Testis (tissue), 5 donors: ENCODE measurements at places on chromosomes 3 and 15.

DNA sequence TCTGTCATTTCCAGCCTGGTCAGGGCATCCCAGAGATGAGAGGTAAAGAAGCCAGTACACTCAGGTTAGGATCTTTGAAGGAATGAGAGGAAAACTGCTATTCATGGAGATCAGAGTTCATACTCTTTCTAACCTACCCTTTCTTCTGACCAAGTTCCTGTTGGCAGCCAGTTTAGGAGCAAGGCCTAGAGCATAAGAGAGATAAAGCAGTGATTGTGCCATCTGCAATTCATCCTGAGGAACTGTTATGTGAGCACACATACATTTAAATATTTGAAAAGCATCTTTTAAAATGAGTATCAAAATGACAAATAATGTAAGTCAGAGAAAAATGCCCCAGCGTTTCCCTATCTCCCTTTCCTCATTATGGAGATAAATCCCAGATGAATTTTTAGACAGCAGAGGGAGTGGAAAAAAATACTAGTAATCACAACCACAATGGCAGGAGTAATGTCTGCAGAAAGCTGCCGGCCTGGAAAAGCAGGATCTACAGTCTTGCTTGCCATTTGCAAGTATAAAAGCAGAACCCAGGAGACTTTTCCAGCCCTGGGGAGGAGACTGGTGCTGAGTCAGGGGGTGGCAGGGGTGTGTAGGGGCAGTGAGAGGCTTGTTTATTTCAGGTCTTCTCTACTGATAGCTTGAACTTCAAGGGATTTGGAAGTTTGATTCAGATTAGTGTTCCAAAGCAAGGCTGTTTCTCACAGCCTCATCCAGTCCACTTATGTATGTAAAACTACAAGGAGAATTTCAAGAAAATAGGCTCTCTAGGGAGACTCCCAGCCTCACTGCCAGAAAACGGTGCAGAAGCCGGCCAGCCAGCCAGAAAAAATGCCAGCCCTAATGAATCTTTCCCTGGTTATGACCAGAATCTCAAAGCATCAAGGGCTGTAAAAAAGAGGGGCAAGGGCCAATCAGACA lies 1052.4 kb downstream of the TUSC7 start:
- peak; percentile 14 for DNase-seq

GRCh38 chr15:60758961-60759729 lies 280.2 kb upstream of the ICE2 start:
- DNase-seq: no peak

DNA sequence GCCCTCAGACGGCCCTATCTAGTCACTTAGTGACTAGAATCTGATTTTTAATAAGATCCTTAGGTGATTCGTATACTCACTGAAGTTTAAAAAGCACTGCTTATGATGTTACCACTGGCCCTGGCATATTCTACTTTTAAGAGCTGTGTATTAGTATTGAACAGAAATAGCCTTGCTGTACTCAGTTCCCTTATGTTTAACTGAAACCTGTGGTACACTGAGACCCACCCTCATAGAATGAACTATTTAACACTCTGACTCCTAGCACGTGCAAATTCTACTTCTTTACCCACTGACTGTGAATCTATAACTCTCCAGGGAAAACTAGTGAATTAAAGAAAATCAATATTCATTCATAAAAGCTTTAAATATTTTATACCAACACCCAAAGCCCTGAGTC lies 108.9 kb downstream of the CCNL1 start:
- no peak for DNase-seq

- no peak for DNase-seq
Measured at GRCh38 chr15:78695046-78695671, 54.1 kb upstream of the CHRNB4 start.

DNA sequence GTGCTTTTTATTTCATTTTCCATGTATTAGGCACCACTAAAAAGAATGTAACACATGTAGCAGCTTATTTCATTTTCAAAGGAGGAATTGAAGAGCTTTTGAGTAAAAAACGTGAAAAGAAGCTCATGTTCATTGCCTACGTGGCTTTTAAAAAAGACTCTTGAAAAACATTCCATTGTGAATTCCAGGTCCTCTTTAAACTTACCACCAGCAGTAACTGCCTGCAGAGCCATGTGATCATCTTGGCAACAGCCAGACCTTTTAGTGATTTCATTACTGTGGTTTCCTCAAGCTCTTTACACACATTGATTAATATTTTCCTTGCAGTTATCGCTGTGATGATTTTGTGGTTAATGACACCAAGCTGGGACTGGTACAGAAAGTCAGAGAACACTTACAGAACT lies 43.8 kb upstream of the FBXL22 start:
- peak; percentile 42 for DNase-seq

DNA sequence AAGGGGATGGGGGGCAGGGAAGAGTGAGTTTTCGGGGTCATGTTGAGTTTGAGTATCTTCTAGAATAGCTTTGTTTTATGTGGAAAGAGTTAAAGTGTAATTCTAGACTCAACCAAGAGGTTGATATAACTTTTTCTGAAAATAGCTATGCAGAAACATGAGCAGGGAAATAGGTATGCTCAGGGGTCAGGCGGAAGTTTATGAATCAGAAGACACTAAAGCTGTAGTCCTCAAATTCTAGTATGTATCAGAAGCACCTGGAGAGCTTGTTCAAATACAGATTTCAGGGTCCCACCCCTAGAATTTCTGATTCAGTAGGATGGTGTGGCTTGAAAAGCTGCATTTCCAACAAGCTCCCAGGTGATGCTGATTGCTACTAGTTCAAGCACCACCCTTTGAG lies 37.6 kb upstream of the UBE2E2 start:
- DNase-seq: no peak

DNA sequence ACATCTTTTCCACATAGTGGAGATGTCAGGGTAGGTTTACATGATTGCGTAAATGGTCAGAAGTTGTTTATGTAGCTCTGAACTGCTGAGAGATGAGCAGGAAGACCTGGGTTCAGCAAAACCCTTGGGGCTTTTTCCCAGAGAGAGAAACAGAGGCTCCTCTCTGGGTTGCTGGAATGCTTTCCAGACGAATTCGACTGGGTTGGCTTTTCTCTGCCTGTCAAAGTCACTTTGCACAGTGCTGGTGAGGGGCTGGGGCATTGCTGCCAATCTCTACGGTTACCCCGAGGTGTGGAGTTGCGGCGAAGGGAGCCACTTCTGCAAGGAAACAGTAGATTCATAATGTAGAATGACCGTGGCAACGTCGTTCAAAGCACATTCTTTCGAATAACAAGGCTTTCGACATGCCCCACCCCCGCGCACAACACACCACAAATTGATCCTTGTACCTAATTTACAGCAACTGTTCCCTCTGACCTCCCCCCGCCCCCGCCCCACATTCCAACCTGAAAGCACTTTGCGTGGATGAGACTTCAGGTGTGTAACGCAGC lies 950 bp upstream of the CNTN4 start:
- peak; percentile 21 for DNase-seq

- no peak for DNase-seq
Measured at GRCh38 chr3:49942651-49943050, 2.7 kb downstream of the RBM6 start.

DNA sequence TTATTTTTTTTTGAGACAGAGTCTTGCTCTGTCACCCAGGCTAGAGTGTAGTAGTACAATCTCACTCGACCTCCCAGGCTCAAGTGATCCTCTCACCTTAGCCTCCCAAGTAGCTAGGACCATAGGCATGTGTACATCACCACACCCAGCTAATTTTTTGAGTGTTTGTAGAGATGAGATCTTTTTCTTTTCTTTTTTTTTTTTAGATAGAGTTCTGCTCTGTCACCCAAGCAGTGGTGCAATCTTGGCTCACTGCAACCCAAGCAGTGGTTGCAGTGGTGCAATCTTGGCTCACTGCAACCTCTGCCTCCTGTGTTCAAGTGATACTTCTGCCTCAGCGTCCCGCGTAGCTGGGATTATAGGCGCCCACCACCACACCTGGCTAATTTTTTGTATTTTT lies 5.2 kb downstream of the CEP97 start:
- no peak for DNase-seq

DNA sequence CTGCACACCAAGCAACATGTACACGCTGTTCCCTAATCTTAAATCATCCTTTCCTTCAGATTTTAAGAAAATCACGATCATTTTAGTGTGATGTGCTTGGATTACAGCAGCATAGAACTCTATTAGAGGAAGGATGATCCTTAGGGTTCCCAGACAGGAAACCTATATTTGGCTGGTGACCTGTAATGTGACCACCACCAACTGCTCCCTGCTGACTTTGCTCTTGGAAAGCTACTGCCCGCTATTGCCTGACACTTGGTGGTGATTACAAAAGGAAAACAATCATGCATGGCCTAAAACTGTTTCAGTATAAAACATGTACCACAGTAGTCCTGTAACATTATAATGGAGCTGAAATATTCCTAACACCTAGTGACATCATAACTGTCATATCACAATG lies 27.2 kb upstream of the LMOD3 start:
- DNase-seq: no peak

DNA sequence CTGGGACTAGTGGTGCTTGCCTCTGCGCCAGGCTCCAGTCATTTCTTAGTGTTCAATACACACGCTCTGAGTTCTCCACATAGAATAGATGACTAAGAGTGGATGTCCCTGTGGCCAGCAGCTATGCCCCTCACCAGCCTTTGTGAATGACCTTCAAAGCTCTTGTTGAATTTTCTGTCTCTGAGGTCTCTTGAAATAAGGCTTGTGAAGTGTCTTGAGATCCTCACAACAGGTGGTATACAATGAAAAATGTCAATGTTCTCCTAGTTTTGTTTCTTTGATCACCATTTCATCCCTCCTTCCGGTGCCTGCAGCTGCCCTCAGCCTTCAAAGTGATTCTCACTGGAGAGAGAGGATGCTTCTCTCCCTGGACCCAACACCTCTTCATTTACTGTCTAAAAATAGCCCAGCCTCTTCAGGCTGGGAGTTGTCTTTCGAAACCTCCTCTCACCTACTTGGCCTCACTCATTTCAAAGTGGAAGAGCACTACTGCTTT lies 5.4 kb downstream of the MAPKBP1 start:
- no peak for DNase-seq

GRCh38 chr3:78516437-78516836 lies 1251.4 kb downstream of the ROBO1 start:
- no peak for DNase-seq

DNA sequence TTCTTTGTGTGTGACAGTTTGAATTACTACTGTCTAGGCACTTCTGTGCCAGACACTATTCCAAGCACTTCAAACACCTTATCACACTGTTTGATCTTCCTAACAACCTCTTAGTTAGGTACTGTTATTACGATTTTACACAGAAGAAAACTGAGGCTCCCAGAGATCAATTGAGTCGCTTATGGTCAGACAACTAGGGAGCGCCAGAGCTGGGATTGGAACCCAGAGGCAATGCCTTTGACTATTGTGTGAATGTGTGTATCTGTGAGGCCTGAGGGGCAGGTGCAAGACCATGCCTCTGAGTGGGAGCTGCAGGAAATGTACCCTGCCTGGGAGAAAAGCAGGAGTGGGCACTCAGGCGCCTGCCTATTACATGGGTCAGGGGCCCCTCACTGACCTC lies 1.8 kb downstream of the TRH start:
- DNase-seq: no peak

DNA sequence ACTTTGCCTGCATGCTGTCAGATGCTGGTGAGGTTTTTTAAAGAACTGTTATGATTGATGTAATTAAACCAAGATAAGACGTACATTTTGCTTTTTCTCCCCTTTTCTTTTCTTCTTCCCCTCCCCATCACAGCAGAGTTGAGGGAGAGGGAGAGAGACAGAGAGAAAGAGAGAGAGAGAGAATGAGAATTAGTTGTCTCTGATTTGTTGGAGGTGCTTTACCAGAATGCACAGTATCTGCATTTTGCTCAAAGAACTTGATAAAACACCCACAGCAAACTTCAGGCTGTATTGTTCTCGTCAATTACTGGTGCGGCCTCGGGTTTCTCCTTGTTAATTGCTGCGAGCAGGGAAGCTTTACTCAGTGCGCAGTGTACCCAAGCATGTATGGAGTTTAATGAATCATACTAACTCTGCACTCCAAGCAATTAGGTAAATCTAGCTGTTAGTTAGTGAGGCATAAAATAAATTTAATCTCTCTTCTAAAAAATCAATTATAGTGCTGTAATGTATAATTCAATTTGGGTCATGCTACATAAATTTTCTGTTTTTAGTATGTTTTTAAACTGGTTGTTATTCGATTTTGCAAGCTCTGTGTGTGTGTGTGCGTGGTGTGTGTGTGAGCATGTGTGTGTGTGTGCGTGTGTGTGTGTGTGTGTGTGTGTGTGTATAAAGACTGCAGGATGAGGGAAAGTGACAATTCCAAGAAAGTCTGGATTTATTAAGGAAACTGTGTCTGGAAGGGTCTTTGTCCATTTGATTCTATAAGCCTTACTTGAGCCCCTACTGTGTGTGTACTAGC lies 273.4 kb downstream of the TLE3 start:
- no peak for DNase-seq

DNA sequence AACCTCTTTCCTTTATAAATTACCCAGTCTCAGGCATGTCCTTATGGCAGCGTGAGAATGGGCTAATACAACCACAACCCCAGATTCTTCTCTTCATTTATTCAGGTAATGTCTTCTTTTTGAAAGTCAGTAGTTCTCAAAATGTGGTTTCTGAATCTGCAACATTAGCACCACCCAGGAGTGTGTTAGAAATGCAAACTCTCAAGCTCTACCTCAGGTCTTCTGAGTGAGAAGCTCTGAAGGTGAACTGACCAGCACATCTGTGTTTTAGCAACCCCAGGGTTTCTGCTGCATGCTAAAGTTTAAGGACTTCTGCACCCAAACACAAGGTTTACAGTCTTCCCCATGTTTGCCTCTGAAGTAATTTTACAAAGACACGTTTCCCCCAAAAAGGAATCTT lies 22.3 kb upstream of the TRIM59 start:
- DNase-seq: no peak

- DNase-seq: no peak
Measured at GRCh38 chr3:4935347-4935746, 43.9 kb upstream of the BHLHE40 start.

DNA sequence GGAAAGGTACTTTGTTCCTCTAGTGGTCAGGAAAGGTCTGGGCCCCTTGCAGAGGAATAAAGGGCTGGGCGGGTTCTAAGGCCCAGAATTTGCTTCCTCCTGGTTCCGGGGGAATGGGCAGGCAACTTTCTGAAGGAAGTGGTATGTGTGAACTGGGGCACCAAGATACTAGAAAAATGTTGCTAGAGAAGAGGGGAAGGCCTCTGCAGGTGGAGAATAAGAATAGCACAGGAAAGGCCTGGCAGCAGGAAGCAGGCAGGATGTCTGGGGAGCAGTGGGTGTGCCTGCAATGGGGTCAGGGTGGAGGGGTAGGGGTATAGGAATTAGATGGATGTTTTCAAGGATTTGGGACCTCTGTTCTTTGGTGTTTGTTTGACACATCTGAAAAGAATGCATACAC lies 2.0 kb downstream of the SLC22A13 start:
- no peak for DNase-seq

DNA sequence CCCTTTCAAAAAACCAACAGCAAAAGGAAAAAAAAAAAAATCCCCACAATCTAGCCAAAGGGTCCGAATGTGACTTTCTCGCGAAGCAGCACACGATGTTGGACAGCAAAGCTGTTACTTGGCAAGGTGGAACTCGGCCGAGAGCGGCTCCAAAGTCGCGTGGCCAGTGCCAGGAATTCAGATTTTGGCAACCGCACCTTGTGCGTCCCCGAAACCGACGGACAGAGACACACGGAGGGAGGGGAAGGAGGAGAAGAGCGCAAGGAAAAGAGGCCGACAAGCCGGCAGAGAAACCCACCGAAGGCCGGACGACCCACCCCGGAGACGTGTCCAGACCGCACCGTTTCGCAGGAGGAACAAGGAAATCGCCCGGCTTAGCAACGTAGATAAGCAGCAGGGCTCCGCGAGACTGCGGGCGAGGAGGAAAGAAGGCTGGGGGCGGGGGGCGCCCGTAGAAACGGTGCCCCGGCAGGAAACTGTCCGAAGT lies 517.3 kb downstream of the MECOM start:
- peak; percentile 48 for DNase-seq

GRCh38 chr15:71746719-71747118 lies 63.6 kb upstream of the NR2E3 start:
- no peak for DNase-seq
